AG08395 (cell line): ENCODE measurements at places on chromosomes 16 and 17.

DNA sequence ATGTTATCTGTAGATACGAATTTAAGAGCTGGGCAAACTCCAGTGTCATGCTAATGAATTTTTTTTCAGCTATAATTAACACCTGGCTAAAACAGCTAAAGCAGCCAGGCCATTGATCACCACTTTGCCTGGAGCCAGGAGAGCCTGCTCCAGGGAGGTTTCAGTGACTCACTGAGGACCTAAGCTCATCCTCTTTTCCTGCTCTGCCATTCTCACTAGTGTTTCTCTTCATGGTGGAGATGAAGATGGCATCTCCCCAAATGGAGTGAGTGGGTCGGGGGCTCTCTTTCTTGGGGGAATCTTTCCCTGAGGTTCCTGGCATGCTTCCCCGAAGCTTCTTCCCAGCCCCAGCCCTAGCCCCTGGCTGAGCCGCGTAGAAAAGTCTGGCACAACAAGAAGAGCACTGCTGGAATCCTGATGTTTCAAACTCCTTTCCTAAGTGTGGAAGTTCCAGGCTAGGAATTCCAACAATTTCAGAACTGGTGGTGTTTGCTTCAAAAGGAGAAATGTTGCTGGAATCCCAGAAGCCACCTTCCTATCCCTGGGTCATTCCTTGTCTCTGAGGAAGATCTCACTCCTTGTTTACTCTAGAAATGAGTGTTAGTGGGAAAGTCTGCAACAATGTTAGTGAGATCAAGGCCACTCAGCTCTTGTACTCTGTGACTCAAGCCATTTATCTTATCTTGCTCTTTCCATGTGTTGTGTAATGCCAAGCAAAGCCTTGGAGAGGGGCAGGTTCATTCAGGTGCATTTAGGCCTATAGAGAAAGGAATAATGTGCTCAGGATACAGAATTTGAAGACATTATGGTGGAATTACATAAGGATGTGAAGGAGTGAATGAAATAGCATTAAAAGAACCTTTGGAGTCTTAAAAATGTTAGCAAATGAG lies 26.0 kb upstream of the B4GALNT2 start:
- peak; percentile 40 for DNase-seq

DNA sequence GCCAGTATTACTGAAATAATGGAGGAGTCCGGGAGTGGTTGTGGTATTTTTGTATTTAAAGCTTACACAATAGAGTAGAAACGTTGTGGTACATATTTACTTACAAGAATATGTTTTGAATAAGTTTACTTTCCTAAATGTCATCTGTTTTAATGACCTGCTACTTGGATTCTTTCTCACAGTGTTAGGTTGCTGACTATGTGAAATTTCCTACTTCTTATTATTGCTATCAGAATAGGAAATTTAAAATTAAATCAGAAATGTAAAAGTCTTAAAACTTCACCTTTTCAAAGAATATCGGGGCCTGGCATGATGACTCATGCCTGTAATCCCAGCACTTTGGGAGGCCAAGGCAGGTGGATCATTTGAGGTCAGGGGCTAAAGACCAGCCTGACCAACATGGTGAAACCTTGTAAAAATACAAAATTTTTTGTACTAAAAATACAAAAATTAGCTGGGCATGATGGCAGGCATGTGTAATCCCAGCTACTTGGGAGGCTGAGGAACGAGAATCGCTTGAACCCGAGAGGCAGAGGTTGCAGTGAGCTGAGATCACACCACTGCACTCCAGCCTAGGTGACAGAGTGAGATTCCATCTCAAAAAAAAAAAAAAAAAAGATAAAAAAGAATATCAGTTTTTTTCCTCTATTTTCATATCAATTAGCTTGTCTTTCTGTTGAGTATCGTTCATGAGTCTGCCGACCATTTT lies 77.8 kb downstream of the VMP1 start:
- DNase-seq, result no peak

- DNase-seq, result no peak
Observed at GRCh38 chr16:11604783-11605563, 18.3 kb upstream of the LITAF start.

DNA sequence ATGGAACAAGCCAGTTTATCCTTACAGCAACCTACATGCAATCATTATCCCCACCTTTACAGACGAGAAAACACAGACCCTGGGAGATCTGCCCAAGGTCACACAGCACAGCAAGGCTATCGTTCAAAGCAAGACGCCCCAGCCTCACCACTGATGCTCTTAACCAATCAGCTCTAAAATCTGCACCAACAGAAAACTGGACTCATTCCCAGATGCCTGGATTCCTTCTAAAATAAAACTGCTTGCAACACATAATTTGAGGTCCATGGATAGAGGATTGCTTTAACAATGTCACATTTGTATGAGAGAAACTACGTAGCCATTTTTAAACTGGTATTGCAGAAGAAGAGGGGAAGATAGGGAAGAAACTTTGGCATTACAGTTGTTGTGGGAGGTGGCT lies 6.8 kb downstream of the COTL1 start:
- DNase-seq, result peak; percentile 34

DNA sequence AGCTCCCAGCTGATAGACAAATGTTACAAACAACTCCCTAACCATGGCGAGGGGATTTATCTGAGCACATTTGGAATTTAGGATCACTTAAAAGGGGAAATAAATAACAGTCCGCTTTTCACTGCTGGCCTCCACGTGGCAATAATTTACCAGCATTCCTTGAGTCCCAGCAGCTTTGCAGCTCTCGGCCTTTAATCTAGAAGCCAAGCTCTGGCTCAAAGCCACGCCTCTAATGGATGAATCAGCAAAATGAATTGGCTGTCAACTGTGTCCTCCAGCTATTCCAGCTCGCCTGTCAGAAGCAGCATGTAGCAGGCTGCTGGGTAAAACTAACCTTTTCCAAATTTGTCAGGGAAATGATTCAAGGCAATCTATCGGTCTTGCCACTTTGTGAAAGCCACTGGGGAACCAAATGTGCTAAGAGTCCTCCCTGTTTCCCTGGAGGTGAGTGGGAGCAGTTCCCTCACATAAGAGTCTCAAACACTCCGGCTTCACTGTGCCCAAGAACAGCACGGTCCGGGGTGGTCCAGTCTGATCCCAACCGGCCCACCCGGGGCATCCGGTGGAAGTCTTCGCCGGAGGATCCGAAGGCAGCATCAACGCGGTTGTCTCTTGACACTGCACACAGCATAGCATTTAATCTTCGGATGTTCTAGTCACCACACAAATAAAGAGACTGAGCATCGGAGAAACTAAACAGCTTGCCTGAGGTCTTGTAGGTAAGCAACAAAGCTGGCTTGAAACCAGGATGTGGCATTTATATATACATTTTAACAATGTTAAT lies 143.3 kb downstream of the PARN start:
- DNase-seq, result peak; percentile 94

GRCh38 chr17:17354560-17355349 lies 51.6 kb downstream of the NT5M start:
- peak; percentile 82 for DNase-seq

DNA sequence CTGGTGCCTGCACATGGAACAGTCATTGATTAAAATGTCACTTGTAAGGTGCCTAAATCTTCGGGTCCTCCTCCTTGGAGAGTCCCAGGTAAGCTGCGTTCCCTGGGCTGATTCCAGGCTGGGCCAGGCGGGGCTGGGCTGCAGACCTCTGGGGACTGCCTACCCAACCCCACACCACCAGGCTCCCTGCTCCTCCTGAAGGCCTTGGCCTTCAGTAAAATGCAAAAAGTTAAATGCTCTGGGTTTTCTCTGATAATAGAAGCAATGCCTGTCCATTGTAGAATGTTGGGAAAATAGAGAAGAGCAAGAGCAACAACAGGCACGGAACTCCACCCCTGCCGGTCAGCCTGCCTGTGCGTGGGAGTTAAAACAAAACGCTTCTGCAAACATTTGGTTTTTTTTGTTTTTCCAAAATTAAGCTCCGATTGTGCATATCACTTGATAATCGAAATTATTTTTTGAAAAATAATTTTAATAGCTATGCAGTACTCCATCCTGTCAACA lies 363.9 kb downstream of the SEC14L1 start:
- DNase-seq, result no peak

DNA sequence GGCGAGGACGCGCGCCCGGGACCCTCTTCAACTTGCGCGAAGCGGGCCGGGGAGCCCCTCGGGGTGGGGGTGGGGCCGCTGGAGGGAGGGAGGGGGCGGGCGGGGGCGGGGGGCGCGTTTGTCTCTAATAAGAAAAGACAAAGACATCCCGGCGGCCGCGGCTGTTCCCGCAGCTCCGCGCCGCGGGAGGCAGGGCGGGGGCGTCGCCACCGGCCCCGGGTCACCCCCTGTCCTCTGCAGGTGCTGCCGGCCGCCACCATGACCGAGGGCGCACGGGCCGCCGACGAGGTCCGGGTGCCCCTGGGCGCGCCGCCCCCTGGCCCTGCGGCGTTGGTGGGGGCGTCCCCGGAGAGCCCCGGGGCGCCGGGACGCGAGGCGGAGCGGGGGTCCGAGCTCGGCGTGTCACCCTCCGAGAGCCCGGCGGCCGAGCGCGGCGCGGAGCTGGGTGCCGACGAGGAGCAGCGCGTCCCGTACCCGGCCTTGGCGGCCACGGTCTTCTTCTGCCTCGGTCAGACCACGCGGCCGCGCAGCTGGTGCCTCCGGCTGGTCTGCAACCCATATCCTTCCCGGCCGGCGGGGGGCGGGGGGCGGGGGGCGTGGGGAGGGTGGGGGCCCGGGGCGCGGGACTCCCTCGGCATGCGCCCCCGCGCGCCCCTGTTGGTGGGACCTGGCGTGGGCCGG lies 714 bp downstream of the CACNA1H start:
- no peak for DNase-seq

GRCh38 chr16:88846088-88846487 lies 10.7 kb downstream of the GALNS start:
- DNase-seq, result no peak
